ENCODE measurements at places on chromosomes 2 and 18.

DNA sequence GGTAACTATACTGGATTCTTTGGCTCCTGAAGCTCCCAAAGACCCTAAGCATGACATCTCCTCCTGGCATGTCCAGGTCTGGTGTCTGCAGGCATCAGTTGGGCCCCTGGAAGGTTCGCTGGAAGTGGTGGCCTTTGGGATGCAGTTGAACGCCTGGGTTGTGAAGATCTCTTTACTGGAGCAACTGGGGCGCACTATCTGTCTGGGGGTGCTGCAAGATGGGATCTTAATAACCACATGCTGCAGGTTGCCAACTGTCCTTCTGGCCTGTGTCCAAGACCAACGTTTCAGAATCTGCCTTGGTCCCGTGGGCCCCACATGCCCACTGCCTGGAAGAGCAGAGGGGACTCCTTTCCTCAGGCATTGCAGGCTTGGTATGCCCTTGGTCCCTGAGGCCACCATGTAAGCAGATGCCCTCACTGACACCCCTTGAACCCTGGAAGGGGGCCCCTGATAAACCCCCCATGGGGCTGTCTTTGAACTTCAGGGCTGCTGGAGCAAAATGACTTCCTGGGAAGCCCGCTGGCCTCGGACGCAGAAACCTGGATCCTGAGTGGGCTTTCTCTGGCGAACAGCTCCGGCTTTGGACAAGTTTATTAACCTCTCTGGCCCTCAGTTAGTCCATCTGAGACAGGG lies 101.9 kb downstream of the TWIST2 start:
- no peak for DNase-seq

- DNase-seq: no peak
Measured at GRCh38 chr2:197339496-197340220, 29.1 kb upstream of the ANKRD44 start.

GRCh38 chr2:38622210-38622609 lies 19.5 kb upstream of the HNRNPLL start:
- no peak for DNase-seq

GRCh38 chr2:163187995-163188655 lies 349.6 kb upstream of the KCNH7 start:
- DNase-seq: no peak

GRCh38 chr18:59649591-59649990 lies 47.6 kb downstream of the CCBE1 start:
- DNase-seq: no peak

- DNase-seq: no peak
Measured at GRCh38 chr2:232372231-232373208, 6.0 kb upstream of the ALPP start.

DNA sequence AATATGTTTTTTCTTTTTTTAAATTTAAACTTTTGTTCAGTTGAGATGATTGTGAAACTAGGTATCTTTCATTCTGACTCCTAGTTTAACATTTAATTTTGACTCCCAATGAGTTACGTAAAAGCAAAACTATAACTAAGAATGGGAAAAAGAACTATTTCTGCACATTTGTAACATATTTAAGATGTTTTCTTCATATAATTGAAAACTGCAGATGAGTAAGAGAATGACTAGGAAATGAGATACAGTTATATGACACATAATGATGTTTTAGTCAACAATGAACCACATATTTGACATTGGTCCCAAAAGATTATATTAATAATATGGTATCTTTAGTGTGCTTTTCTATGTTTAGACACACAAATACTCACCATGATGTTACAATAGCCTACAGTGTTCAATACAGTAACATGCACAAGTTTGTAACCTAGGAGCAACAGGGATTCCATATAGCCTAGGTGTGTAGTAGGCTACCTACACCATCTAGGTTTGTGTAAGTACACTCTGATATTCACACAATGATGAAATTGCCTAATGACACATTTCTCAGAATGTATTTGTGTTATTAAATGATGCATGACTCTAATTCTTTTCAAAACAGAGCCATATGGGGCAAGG lies 12.6 kb downstream of the ERMN start:
- no peak for DNase-seq

- no peak for DNase-seq
Measured at GRCh38 chr2:207619764-207620203, 5.4 kb downstream of the METTL21A start.

DNA sequence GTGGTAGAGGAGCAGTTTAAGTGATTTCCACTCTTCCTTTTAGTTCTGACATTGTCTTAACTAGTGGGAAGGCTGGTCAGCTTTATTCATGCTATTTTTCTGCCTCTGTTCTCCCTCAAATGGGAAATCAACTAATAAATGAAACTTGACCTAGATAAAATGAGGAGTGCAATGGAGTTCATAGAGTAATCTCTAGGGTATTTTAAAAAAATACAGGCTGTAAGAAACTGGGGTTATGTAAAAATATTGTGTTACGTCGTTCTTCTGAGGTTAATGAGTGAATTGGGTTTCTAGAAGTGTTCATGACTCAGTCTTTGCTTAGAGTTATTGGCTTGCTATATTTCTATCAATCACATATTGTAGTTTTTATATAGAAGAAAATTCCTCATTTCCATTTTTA lies 734.5 kb downstream of the MBD2 start:
- no peak for DNase-seq

- DNase-seq: no peak
Measured at GRCh38 chr2:64213532-64214275, 69.5 kb upstream of the PELI1 start.

DNA sequence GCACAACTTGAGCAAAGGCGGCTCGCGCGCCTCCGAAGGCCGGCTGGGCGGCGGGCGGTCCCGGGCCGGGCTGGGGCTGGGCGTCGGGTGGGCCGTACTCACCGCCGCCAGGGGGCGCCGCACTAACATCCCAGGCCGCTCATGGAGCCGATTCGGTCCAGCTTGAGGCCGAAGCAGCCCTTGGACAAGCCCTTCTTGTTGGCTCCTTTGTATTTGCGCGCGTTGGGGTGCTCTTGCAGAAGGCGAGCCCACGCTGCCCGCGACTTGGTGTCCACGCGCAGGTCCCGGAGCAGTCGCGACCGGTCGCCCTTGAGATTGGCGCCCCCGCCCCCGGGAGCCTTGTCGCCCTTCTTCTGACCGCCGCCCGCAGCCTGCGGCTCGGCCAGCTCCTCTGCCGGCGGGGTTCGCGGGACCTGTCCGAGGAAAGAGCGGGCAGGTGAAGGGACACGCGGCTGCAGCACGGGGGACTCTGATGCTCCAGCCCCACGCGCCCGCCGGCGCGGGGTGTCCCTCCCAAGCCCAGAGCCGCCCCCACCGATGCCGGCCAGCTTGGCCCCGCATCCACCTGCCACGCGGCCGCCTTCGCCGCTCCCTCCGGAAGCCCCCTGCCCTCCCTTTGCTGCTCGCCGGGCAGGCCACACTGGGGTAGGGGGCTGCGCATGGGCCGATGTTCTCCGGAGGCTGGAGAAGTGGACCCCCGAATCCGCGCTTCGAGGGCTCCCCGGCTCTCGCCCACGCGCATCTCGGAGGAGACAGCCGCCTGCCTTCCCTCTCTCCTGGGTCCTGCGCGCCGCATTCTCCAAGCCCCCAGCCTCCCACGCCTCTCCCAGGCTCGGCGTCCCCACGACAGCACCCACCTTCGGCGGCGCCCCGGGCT lies 655 bp downstream of the NPPC start:
- peak; percentile 74 for DNase-seq

- no peak for DNase-seq
Measured at GRCh38 chr2:26033270-26033817, 540 bp upstream of the RAB10 start.

- no peak for DNase-seq
Measured at GRCh38 chr2:109521233-109522062, 92.3 kb downstream of the SEPTIN10 start.

DNA sequence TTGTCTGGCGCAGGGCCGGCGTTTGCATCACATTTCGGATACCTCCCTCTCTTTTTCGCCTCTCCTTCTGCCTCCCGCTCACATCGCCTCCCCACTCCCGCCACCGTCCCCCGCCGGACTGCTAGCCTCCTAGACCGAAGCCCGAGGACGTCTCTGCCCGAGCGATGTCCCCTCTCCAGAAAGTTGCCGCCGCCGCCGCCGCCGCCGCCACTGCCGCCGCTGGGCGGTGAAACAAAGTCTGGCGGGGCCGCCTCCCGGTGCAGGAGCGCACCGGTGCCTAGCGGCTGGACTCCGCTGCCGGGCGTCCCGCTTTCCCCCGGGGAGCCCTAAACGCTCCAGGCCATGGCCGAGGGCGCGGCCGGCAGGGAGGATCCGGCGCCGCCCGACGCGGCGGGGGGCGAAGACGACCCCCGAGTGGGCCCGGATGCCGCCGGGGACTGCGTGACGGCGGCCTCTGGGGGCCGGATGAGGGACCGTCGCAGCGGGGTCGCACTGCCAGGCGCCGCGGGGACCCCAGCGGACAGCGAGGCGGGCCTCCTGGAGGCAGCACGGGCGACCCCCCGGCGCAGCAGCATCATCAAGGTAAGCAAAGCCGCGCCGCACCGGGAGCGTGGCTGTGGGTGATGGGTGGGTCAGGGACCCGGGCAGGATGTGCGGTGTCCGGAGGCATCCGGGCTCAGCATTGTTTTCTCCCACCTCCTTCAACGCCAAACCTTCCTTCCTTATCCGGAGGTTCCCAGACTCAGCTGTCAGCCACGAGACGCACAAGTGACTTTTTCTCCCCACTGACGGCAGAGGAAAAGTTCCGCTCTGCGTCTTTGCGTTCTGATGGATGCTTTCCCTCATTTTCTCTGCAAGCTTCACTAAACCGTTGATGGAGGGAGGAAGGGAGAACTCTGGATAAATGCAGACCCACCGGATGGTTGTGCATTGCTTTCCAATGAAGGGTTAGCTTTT lies 643 bp downstream of the PLCL1 start:
- DNase-seq: peak; percentile 36

GRCh38 chr2:230601510-230601909 lies 111.1 kb upstream of the CAB39 start:
- no peak for DNase-seq

GRCh38 chr18:71079606-71080005 lies 790.8 kb downstream of the SOCS6 start:
- no peak for DNase-seq

- DNase-seq: no peak
Measured at GRCh38 chr2:218010984-218011652, 8.3 kb upstream of the TNS1 start.

DNA sequence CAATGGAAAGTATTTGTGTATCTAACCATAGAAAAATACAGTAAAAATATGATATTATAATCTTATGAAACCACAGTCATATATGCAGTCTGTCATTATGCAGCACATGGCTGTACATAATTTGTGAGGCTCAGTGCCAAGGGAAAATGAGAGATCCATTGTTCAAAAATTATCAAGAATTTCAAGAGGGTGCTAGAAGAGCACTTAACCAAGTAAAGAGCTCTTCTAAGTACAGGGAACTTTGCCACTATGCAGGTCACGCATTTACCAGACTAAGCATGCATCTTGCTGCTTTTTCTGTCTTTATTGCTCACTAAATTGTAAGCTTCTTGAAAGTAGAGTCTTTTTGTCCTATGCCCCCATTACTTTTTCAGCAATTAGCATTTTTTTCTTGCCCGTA lies 438.0 kb downstream of the LRP1B start:
- DNase-seq: no peak

DNA sequence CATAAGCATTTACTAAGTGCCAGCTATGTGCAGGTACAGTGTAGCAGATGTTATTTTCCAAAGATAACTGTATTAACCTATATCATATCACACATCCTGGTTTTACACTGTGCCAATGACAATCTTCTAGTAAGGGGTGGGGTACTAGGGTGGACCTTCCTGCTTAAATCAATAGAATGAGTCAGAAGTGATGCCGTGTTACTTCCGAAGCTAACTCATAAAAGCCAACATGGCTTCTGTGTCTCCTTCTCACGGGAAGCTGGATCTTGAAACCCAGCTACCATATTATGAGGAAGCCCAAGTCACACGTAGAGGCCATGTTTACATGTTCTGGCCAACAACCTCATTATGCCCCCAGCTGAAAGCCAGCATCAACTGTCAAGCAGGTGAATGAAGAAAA lies 59.1 kb downstream of the MRPL33 start:
- no peak for DNase-seq

- DNase-seq: no peak
Measured at GRCh38 chr2:154125891-154126290, 254.2 kb downstream of the GALNT13 start.

Measured in activated CD8-positive, alpha-beta memory T cell treated with anti-CD3 and anti-CD28 coated beads, Interleukin-2, amount 50 U/mL, for 4 hours (primary cell).